ENCODE measurements at places on chromosomes 1 and 21.

DNA sequence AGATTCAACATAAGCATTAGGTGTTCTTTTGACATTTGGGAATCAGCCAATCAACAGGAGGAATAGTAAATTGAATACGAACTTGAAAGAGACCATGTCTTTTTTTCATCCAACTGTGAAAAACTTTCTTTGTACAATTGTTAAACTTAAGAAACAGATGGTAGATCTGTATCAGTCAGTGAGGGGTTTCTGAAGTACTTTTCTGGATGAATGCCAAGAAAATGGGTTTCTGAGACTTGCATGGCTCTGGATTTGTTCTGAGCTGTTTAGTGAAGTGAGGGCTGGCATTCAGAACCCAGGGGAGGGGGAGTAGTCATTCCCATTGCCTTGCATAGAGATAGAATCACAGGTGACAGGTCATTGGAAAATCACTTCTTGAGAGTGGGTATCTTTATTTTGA, 37.4 kb downstream of the PTPRC start:
- ATAC-seq, result peak; percentile 8

GRCh38 chr1:11026903-11027302, 14.4 kb downstream of the TARDBP start:
- no peak for ATAC-seq

- no peak for ATAC-seq
Measured at GRCh38 chr1:8551057-8551456, 233.1 kb downstream of the SLC45A1 start.

- no peak for ATAC-seq
Measured at GRCh38 chr1:207842506-207842905, 68.4 kb downstream of the CD34 start.

DNA sequence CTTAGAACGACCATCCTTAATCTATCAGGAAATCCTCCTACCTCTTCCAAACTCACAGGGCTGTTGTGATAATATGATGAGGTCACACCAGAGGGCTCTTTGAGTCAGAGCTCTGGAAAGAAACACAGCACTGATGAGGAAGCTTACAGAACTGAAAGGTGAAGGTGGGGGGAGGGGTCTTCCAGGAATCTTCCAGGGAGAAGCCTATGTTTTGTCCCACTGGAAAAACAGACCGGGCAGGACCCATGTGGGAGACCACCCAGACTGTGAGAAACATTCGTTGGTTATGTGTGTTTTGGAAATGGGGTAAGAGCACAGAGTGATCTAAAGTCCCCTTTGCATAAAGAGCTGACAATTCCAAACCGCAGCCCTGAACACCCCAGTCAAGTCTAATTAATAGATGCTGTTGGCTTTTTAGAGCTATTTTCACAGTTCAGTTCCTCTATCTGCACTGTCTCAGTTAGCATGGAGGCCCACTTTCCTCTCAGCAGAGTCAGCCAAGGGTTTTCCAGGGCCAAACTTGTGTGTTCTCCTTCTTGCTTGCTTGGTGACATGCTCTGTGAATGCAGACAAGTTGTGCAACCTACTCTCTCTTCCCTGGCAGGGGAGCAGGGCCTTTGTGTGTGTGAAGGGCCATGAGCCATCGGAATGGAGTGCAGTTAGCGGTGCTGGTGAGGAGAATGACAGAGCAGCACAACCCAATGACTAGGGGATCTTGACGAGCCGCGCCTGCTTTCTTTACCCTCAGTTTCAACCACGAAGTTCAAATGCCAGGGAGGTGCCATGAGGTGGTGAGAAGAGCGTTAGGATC, 12.3 kb downstream of the PHLDA3 start:
- ATAC-seq, result no peak

DNA sequence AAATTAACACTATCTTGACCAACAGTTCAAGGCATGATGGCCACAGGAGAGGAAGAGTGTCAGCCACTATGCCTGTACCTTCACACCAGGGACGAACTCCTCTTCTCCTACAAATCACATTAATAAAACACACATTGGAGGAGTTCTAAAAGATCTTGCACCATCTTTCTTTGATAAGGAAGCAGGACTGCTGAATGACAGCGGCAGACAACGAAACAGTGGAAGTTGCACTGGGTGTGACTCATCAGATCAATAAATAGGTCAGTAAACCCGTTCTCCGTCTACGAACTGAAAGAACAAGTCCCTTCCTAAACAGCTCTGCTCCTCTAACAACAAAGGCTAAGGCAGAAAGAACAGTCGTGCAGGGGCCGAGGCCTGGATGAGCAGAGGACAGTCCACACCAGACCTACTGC, 23.1 kb downstream of the UBE2G2 start:
- ATAC-seq, result peak; percentile 72

GRCh38 chr1:161483361-161483760, 21.9 kb upstream of the FCGR2A start:
- ATAC-seq, result no peak

Data from activated T-helper 17 cell treated with anti-CD3 and anti-CD28 coated beads, Interleukin-2, amount 50 U/mL, for 72 hours (primary cell).